GM23338 (cell line): ENCODE measurements at places on chromosomes 1 and 21. TPM values are rescaled to one million over a fixed set of nuclear protein-coding genes. Genes with fewer than 3 reads are reported as not detected.

Gene PEX10
- 43.3 and 53.9 TPM in 2 replicates for total RNA-seq

Gene IGSF9
- total RNA-seq: 23.5 and 27.6 TPM in 2 replicates

Gene TNFRSF18
- 0.58 and 1.5 TPM in 2 replicates for total RNA-seq

Gene ZNF695
- total RNA-seq: 20.6 and 26.5 TPM in 2 replicates

Gene ZBTB8OS
- total RNA-seq: 22.0 and 67.8 TPM in 2 replicates

Gene KCNA3
- 3.0 and 4.2 TPM in 2 replicates for total RNA-seq

Gene MYBPH
- total RNA-seq: not detected in 2 replicates

Gene PMF1
- total RNA-seq: 86.1 and 112 TPM in 2 replicates

Gene PADI1
- total RNA-seq: 0.27 and 0.28 TPM in 2 replicates

Gene PPCS
- total RNA-seq: 35.6 and 38.0 TPM in 2 replicates

Gene ATP1B1
- total RNA-seq: 48.9 and 51.0 TPM in 2 replicates

Gene OR2AK2
- total RNA-seq: 0.35 TPM in 1 of 2 replicates, not detected in the other

Gene BATF3
- 3.6 and 6.8 TPM in 2 replicates for total RNA-seq

Gene PDE4B
- total RNA-seq: 24.8 and 25.6 TPM in 2 replicates

Gene SIK1
- 1.1 and 13.8 TPM in 2 replicates for total RNA-seq

Gene FCER1G
- total RNA-seq: 0.74 TPM in 1 of 2 replicates, not detected in the other

Gene JTB
- 179 and 208 TPM in 2 replicates for total RNA-seq

Gene PCP4L1
- 1.4 and 3.8 TPM in 2 replicates for total RNA-seq

Gene RNU1-3
- under 0.01 TPM in 1 of 2 replicates, not detected in the other for total RNA-seq

Gene RRP15
- total RNA-seq: 18.8 and 19.8 TPM in 2 replicates

Gene HAO2
- not detected in 2 replicates for total RNA-seq

Gene CLCNKA
- total RNA-seq: 0.59 TPM in 1 of 2 replicates, not detected in the other

Gene BTBD8
- total RNA-seq: 2.3 and 4.1 TPM in 2 replicates

Gene TMEM82
- not detected in 2 replicates for total RNA-seq

Gene OXCT2
- total RNA-seq: 2.8 and 4.0 TPM in 2 replicates

Gene CNIH3
- 5.1 and 5.9 TPM in 2 replicates for total RNA-seq

Gene TMEM81
- total RNA-seq: 2.7 and 3.6 TPM in 2 replicates

Gene OR14K1
- 0.31 TPM in 1 of 2 replicates, not detected in the other for total RNA-seq

Gene SMCP
- not detected in 2 replicates for total RNA-seq

Gene CLDN17
- total RNA-seq: not detected in 2 replicates

Gene GPATCH3
- total RNA-seq: 10.5 and 15.6 TPM in 2 replicates

Gene CD84
- under 0.01 TPM in 1 of 2 replicates, not detected in the other for total RNA-seq

Gene SPATA1
- total RNA-seq: not detected in 2 replicates

Gene B3GALT2
- total RNA-seq: not detected in 2 replicates

Gene RPTN
- not detected in 2 replicates for total RNA-seq

Gene PRAMEF4
- not detected in 2 replicates for total RNA-seq

Gene C1orf185
- total RNA-seq: not detected in 2 replicates

Gene LYPLA2
- 180 and 204 TPM in 2 replicates for total RNA-seq

Gene GBP6
- not detected in 2 replicates for total RNA-seq

Gene S100A14
- total RNA-seq: 0.28 TPM in 1 of 2 replicates, not detected in the other

Gene SPATA21
- total RNA-seq: 2.6 TPM in 1 of 2 replicates, not detected in the other

Gene MGST3
- 84.5 and 107 TPM in 2 replicates for total RNA-seq

Gene PRAMEF1
- 0.23 TPM in 1 of 2 replicates, not detected in the other for total RNA-seq
